Choroid plexus epithelial cell (primary cell): ENCODE measurements at places on chromosomes 2 and 18.

DNA sequence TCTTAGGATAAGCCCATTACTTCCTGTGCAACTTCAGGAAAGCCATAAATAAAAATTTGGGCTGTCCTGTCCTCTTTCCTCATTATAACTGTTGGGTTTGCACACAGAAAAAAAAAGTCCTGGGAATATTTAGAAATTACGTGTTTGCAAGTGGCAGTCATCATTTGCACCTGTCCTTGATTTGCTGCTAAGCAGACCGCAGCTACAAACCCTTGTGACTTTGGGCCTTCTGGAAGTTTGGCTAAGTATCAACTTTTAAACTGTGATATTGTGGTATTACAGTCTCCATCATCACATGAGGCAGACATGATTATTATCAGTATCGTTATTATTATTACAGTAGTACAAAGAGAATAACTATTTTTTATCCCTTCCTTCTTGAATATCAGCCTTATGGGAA is 260.7 kb upstream of the SESTD1 start:
- DNase-seq = no peak

DNA sequence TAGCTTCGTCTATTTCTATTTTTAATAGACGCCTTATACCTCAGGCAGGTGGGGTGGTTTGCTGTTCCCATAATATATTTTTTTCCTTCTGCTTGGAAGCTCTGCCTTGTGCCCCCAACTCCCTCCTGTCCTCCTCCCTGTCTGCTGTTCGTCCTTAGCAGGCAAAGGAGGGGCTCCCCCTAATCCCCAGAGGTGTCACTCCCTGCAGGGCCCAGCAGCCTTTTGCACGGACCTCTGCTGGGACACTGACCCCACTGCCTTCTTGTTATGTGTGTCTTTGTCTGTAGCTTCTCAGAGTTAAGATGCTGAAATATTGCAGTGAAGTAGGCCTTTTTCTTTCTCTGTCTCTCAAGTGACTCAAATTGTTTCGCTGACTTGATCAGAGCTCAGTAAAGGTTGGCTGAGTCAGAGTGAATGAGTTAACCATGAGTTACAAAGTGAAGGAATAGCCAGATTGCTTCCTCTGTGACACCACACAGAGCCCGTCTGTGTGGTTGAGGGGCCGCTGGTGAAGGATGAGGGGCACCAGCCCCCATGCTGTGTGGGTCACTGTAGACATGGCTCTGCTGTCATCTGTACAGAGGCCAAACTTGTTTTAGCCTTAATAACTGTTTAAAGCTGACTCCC is 47.7 kb downstream of the PRKCE start:
- DNase-seq = peak; percentile 67

DNA sequence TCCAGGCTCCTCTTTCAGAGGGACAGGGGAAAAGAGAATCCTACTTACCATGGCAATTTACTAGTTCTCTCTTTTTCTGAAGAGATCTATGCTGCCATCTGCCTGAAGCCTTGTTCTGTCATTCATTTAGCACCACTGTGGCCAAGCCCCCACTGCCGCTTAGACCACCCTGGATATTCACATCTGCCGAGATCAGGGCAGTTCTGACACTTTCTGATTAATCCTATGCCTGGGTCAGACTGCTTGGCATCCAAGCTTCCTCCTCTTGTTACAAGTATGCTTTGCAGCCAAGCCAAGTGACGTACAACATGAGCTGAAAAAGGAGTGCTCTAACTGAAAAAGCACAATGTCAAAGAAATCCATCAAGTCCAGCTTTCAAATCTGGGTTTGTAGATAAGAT is 332.6 kb downstream of the SUCLG1 start:
- no peak for DNase-seq

DNA sequence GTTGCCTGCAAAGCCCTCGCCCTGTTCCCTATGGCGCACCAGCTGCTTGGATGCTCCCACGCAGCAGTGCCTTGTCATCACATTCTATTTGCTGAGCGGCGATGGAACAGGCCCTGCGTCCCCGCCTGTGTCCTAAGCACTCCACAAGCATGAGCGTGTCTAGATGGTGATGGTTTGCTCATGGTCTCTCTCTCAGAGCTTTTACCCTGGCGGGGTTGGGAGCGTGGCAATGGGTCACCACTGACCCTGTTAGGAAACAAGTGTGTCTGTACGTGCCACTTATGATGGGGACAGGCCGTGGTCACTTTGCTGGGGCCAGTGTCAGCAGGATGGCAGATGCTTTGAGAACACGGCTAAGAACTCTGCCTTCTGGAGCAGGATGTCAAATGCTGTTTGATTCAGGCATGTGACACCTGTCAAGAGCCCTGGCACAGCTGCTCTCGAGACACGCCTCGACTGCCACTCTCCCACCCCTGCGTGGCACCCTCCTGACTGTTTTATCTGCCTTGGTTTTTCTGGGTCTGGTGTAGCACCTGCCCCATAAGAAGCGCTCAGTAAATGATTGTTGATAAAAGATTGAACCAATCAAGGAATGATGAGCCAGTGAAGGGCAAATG is 44.2 kb downstream of the RRM2 start:
- DNase-seq = no peak

GRCh38 chr2:141062443-141062842 is 1068.4 kb downstream of the LRP1B start:
- DNase-seq = no peak

GRCh38 chr2:106847366-106847765 is 38.6 kb downstream of the ST6GAL2 start:
- DNase-seq = no peak

- DNase-seq = no peak
Measured at GRCh38 chr2:203898657-203899056, 31.1 kb downstream of the CTLA4 start.

- DNase-seq = no peak
Measured at GRCh38 chr2:134667081-134667480, 51.7 kb downstream of the TMEM163 start.

GRCh38 chr2:211468877-211469663 is 912.7 kb downstream of the CPS1 start:
- DNase-seq = no peak

- DNase-seq = no peak
Measured at GRCh38 chr2:107428781-107429180, 397.9 kb upstream of the RGPD4 start.

- DNase-seq = no peak
Measured at GRCh38 chr2:127039387-127040031, 67.4 kb downstream of the BIN1 start.

GRCh38 chr18:48023334-48024008 is 93.0 kb upstream of the SMAD2 start:
- peak; percentile 59 for DNase-seq

GRCh38 chr2:74499267-74499939 is at the start of gene LBX2:
LBX2 (minus strand) TSS chr2:74499603; CDS start chr2:74499537, 66 bp downstream.
- DNase-seq = no peak

DNA sequence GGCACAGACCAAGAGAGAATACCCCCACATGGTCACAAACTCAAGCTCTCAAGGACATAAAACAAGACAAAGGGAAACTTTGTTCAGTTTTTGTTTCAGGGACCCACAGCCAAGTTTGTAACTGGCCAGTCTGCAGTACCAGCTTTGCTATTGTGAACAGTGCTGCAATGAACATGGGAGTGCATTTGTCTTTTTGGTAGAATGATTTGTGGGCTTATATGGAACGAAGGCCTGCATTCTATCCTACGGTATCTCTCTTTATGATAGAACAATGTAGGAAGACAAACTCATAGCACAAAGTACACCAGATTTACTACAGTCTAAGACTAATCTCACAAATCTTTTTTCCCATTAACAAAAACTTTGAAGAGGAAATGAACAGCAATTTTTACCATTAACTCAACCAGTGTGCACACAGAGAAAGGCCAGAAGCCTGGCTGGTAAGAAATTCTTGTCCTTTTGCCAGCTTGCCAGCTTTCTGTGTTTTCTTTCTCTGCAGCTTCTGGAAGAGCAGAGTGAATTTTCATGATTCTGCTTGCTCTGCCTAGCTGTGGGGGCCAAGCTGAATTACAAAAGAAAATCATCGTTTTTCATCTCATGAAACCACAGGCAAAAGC is 37.1 kb upstream of the FEZ2 start:
- DNase-seq = no peak

DNA sequence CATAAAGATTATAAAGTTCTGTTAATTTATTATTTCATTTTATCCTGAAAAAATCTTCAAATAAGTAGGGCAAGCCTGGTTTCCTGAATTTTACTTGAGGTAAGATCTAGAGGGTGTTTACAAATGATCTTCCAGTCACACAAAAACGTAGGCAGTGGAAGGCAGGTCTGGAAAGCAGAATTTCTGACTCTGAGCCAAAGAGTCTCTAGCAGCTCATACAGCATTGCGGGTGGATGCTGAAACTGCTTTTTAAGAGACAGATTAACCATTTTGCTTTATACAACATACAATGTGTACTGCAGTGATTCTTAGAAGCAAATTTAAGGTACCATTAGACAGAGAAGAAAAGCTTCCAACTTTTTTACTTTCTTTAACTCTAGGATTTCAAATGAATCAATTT is 117.0 kb downstream of the FTCDNL1 start:
- no peak for DNase-seq

- DNase-seq = peak; percentile 27
Measured at GRCh38 chr2:26706616-26707473, 14.3 kb downstream of the KCNK3 start.

DNA sequence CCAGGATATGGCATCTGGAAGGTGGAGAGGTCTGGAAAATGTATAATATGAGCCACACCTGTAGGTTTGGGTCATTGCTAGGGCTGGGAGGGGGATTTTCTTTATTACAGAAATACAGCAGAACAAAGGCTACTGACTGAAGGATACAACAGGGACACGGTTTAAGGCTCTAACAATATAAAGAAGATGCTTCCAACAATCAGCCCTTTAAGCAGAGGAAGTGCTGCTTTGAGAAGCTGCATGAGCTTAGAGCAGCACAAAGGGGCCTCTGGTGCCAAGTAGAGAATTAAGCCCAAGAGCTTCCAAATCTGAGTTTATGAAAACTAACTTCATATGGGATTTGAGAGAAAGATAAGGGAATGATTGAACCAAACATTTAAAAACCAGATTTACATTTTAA is 174.5 kb upstream of the RMP24 start:
- no peak for DNase-seq

DNA sequence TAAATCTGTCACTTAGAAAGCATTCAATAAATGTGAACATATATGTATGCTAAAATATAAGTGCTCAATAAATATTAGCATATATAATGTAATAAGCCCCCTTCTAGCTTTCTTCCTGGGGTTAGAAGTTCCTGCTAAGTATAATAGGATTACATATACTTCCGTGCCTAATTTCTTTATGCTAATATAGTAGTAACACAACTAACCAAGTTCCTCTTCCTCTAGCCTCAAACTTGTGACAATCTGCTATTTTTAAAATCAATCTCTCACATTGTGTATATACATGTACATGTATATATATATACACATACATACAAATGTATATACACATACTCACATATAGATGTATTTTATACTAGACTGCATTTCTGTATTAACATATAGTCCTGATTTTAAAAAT is 32.2 kb downstream of the TLK1 start:
- no peak for DNase-seq

DNA sequence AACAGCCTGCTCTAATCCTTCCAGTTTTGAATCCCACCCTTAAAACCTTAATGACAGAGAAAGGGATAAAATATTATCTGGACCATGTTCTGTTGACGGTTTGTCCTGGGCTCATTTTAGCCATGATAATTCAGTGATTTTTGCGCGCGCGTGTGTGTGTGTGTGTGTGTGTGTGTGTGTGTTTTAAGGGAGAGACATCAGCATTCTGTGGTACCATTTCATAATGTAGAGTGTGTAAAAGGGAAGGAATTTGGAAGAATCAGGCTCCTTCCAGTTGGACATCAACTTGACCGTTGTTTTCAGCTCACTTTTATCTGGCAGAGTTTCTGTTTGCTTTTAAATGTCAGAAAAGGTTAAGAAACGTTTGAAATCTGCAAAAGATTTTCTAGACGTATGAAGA is 535.5 kb downstream of the TNS1 start:
- peak; percentile 43 for DNase-seq

- peak; percentile 93 for DNase-seq
Measured at GRCh38 chr2:63790906-63791305, 50.8 kb upstream of the UGP2 start.

DNA sequence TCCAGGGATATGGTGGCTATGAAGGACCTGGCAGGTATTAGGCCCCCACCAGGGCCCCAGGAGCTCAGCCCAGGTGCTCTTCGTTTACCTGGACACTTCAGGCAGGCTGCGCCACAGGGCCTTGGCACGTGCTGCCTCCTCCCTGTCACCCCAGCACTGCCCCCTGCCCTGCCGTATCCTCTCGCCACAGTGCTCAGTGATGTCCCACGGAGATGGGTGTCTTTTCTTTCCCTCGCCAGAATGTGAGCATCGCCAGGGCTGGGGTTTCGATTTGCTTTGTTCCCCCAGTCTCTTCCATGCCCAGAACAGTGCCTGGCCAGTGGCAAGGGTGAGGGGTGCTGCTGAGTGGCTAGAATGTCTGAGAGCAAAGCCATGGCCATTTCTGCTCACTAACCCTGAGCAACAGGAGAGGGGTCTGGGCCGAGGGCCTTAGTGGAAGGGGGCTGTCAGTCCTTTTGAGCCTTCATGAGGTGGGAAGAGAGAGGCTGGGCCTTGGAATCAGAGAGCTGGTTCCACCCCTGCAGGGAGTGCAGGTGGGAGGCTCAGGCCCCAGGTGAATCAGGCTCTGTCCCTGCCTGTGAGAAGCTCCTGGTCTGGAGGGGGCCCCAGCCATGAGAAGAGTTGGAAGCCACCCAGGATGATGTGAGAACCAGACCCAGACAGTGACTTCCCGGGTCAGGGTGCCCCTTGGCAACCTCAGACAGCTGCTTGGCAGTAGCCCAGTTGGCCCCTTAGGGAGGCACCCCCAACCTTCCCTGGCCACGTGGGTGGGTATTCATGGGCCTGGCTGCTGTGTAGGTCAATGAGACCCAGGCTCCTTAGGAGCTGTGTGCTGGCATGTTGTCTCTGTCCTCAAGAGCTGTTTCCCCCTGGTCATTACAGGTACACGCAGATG is 129.9 kb upstream of the HS6ST1 start:
- no peak for DNase-seq

- peak; percentile 44 for DNase-seq
Measured at GRCh38 chr2:161983866-161984265, 90.1 kb downstream of the DPP4 start.

- DNase-seq = no peak
Measured at GRCh38 chr2:220424561-220424960, 797.1 kb downstream of the SLC4A3 start.

GRCh38 chr2:27959496-27959895 is 69.0 kb downstream of the BABAM2 start:
- peak; percentile 74 for DNase-seq

GRCh38 chr2:7019191-7019590 is 102.0 kb downstream of the RNF144A start:
- no peak for DNase-seq

GRCh38 chr18:51053814-51054213 is 23.8 kb downstream of the SMAD4 start:
- peak; percentile 26 for DNase-seq

GRCh38 chr2:64470766-64471295 is 16.9 kb downstream of the LGALSL start:
- no peak for DNase-seq

GRCh38 chr18:12946549-12947284 is 1.1 kb upstream of the SEH1L start:
- peak; percentile 94 for DNase-seq
